ENCODE measurements at places on chromosomes 13 and 19.

- DNase-seq, result no peak
These were observed 20.4 kb downstream of the RBM26 start for GRCh38 chr13:79385694-79386093.

GRCh38 chr13:64930636-64931035, 2299.5 kb downstream of the PCDH9 start:
- no peak for DNase-seq

DNA sequence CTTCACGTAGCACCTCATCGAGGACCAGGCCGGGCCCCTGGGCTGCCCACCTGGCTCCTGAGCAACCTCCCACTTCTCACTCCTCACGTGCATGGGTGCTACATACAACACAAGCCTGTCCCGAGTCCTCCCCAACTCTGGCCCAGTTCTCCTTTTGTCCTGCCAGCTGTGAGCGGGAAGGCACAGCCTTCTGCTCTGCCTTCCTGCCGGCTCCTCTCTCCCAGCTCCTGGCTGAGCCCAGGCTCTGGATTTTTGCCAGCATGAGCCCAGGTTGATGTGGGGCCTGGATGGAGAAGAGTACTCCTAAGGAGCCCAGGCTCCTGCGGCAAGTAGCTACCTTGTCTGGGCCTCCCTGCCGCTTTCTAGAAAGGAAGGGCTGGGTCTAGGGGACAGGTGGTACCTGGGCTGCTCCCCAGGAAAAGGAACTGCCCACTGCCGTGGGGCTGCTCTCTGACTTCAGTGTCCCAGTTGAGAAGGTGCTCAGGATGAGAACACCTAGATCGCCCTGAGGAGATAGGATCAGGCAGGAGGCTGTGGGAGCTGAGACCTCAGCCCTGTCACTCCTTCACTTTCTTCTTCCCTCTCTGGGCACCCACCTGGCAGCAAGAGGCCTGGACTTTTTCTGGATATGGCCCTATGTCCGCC, 23.6 kb downstream of the LYL1 start:
- DNase-seq, result no peak

DNA sequence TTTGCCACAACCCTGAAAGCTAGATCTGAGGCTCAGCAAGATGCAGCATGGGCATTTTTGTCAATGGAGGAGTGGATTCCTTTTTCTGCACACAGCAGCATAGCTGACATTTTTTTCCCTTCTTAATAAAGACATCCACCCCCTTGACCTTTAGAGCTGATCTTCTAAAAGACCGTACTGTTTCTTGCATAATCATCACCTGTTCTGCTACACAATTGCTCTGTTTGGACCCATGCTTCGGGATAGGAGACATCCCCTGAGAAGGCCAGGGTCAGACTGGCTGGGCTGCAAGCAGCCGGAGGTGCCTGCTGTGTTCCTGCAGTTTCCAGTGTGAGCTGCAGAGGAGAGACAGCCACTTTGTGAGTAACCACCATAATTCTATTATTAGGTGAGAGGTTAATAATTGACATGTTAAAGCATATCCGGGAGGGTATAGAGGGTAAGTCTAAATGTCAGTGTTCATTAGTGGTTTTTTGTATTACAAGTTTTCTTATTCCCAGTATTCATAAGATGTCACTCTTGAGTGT, 108.5 kb upstream of the C1QTNF9B start:
- no peak for DNase-seq

- DNase-seq, result no peak
These were observed 59.6 kb downstream of the SMARCA4 start for GRCh38 chr19:11020423-11020822.

DNA sequence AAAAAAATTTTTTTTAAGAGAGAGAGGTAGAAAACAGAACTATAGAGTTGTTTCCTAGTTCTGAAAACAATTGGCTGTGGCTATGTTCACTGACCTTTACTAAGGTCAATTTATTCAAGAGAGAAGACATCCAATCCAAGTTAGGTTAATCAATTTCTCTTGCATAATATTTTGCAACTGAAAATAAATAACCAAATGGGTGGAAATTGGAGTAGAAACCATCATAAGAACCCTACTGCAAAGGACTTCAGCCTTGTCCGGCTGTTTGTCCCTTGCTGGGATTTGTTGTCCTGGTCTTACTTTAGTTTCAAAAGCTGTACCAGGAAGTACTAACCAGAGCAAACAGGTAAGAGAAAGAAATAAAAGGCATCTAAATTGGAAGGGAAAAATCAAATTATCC, 23.3 kb upstream of the ZC3H13 start:
- DNase-seq, result no peak

DNA sequence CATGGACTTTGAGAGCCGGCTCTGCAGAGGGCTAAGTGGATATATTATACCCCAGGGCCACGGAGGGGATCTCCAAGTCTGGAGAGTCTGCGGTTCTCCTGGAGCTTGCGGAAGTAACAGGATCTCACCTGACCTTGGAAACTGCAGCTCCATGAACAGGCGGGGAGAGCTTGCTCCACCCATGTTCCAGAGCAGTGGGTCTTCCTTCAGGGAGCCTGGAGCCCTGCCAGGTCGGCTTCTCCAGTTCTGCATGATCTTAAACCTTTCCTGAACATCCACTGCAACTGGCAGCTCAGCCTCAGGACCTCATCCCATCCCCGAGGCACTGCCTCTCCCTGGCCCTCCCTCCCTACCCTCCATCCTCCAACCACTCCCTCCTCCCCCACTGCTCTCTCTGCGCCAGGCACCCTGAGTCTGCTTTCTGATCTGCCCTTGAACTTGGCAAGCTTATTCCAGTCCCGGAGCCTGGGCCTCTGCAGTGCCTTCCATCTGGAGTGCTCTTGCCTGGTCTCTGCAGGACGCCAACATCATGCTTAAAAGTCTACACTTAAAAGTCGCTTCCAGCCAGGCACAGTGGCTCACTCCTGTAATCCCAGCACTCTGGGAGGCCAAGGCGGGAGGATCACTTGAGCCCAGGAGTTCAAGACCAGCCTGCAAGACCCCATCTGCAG, 13.2 kb downstream of the ATCAY start:
- DNase-seq, result no peak

DNA sequence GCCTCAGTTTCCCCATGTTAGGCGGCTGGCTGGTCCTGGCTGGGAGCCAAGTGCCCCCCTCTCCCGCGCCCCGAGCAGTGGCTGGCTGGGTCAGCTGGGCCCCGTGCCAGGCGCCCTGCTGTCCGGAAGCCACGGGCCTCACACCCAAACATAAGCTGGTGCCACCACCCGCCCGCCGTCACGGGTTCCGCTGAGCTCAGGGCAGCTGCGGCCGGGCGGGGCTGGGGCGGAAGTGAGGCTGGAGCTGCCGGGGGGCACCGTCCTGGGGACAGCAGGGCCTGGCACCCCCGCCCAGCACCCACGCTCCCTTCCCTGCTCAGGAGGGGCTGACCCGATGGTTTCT, 19.3 kb downstream of the HCN2 start:
- DNase-seq, result peak; percentile 87

DNA sequence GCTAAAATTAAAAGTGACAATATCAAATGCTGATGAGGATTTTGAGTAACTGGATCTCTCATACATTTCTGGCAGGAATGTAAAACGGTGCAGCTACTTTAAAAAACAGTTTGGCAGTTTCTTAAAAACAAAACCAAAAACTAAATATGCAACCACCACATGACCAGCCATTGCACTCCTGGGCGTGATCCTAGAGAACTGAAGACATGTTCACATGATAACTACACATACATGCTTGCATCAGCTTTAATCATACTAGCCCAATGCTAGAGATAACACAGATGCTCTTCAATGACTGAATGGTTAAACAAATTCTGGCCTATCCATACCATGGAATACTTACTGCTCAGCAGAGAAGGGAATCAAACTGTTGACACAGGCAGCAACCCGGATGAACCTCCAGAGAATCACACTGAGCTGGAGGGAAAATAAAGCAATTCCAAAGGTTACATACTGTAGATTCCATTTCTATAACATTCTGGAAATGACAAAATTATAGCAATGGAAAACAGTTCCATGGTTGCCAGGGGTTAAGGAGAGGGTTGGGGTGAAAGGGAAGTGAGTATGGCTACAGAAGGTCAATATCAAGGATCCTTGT, 25.5 kb upstream of the NAXD start:
- no peak for DNase-seq

DNA sequence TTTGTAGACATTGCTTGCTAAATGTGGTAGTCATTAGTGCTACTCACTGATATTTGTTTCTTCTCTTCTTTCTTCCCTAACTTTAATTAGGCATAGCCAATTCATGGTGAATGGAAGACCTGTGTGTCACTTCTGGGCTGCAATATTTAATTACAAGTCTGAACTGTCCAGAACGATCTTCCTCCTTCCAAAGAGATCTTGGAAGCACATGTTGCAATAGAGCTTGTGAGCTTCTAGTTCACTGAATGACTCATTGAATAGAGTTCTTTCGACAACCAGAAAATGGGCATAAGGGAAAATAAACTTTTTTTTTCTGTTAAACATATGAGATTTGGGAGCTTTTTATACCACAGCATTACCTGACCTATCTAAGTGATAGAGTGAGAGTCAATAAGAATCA, 1264.6 kb downstream of the PCDH9 start:
- DNase-seq, result no peak

GRCh38 chr13:109615721-109616420, 170.5 kb downstream of the IRS2 start:
- no peak for DNase-seq

- no peak for DNase-seq
These were observed 7.7 kb downstream of the ATP7B start for GRCh38 chr13:52003541-52003940.

DNA sequence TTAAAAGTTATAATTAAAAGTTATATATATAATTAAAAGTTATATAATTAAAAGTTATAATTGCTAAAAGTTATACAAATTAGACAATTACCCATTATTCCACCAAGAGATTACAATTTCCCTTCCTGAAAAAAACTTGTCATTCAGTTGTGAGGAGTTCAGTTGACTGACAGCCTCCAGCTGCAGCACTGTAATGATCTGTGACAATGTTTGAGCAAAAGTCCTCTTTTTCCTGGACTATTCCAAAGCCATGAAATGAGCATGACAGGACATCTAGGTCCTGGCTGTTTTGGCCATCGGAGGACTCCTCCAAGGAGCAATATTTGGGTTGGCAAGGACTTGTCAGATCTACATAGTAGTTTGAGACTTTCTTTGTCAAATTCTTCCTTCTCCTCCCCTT, 258.7 kb upstream of the EDNRB start:
- DNase-seq, result no peak

DNA sequence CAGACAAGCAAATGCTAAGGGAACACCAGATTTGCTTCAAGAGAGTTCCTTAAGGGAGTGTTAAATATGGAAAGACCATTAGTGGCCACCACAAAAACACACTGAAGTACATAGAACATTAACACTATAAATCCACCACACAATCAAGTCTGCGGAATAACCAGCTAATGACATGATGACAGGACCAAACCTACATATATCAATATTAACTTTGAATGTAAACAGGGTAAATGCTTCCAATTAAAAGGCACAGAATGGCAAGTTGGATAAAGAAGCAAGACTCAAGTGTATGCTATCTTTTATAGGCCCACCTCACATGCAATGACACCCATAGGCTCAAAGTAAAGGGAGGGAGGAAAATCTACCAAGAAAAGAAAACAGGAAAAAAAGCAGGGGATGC, 291.3 kb downstream of the COG6 start:
- DNase-seq, result no peak

- DNase-seq, result no peak
These were observed 791 bp downstream of the PRKD2 start for GRCh38 chr19:46715975-46716671.

DNA sequence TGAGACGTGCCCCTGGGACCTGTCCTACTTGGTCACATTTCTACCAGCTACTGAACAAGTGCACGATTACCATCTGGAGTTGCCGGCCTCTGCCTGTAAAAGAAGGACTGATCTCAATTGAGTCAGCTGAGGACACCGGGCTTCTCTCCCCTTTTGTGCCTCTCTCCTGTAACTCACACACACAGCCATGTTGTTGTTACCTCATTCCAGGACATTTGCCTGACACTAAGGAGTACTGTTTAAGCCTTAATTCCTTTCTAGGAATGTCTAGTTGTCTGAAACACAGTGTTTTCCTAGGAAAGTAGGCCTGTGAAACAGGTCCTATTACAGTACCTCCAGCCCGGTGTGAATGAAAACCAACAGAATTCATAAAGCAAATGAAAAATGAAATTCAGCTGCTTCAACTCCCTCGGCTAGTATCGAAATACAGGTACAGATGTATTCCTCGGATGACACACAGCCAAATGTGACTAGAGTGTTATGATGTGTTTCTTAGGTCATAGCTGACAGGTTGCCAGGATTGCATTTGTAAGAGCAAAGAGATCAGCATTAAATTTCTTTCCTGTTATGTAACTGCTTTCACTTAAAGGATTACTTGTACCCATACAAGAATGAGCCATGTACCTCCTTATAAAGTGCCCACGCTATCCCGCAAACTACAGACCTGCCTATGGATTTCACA, 152.0 kb upstream of the IRS2 start:
- DNase-seq, result no peak

DNA sequence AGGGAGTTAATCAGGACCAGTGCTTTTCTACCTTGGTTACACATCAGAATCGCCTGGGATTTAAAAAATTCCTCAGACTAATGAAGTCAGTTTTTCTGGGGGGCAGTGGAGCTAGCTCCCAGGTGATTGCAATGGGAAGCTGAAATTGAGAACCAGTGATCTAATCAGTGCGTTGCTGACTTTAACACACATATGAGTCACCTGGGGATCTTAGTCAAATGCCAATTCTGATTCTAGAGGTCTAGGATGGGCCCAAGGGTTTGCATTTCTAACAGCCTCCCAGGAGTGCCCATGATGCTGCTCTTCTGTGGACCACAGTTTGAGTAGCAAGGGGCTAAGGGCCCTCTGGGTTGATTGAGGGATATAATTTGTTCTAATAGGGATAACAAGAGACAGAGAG, 54.5 kb downstream of the KL start:
- DNase-seq, result no peak

- DNase-seq, result peak; percentile 64
These were observed 3.2 kb upstream of the SPACA6 start for GRCh38 chr19:51689751-51690453.

GRCh38 chr13:46720189-46720588, 76.8 kb downstream of the ESD start:
- no peak for DNase-seq

DNA sequence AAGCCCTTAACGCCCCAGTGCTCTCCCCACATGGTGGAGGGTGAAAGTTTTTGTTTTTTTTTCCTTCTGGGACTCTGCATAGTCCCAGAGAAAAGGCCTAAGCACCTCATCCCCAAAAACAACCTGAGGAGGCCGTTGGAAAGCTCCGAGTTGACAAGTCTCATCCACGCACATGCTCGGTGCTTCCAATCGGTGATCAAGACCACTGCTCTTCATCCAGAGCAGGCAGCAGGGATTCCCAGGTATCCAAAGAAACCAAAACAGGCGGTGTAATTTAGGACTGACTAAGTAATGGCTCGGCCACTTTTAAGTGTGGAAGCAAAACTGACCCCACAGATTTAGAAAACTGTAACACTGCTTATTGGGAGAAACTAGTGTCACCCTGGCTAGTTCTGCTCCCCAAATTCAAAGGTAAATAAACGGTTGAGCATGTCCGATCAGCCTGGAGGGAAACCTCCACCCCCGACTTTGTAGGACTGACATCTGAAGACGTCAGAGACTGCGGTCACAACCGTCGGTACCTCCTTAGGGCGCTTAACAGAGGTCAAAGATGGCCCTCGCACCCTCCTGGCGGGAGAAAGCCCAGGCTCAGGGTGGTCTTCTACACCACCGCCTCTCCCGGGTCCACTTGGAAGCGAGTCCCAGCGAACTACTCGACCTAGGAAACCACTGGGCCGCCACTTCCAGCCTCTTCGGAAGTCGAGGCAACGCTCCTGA, 997 bp upstream of the ZNF446 start:
- DNase-seq, result no peak

Measured in nucleus accumbens (tissue), 56 donors.